ENCODE measurements at places on chromosomes 1 and 21. TPM values are rescaled to one million over a fixed set of nuclear protein-coding genes. Genes with fewer than 3 reads are reported as not detected.
A peak's percentile ranks its signal among the peaks of the same experiment; 100 is the strongest.

DNA sequence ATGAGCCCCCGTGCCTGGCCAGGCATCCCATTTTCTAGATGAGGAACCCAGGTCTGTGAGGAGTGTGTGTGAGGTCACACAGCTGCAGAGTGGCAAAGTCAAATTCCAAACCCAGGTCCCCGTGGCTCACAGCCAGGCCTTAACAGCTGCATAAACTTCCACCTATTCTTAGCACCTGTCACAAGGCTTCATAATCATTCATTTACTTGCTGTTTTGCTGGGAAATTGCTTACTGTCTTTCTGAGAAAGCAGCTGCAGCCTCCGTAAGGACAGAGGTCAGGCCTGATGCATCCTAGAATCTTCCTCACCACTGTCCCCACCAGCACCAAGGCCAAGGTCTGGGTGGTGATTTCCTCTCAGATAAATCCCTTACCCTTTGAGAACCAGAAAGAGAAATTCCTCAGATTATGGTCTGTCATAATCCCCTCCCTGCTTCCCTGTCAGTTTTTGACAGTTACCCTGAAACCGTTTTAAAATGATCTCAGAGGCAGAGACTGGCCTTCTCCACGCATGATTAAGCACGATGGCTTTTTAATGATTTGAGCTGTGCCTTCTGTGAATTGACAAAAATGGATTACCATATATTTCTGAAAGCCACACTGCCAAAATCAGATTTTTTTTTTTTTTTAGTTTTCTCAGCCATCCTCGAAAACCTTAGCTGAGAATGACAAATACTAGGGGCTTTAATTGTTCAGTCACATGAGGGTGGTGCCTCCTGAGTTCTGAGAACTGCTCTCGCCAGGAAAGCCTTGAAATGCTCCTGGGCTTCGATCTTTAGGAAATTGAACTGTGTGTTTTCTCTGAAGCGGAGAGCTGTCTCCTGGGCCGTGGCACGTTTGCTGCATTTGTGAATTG lies 70.0 kb upstream of the SELENON start:
- no peak for DNase-seq

DNA sequence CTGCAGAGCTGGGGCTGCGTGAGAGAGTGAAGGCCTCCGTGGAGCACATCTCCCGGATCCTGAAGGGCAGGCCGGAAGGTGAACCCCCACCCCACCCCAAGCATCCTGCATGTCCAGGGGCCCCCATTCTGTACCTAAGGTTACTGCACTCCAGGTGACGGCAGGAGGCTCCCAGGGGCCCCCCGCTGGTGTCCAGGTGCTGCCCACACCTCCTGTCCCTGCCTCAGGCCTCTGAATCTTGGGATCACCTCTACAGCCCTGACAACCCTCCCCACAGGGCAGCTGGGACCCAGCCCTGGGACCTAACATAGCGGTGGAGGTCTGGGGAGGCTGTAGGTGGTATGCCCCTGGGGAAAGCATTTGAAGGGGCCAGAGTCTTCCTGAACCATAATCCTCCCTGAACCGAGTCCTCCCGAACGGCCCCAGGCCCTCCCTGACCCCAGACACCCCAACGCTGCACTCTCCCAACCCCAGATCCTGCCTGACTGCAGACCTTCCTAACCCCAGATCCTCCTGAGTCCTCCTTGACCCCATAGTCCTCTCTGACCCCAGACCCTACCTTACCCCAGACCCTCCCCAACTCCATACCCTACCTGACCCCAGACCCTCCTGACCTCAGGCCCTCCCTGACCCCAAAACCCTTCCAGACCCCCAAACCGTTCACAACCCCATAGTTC lies 33.5 kb downstream of the TRIM11 start:
- DNase-seq, result no peak

DNA sequence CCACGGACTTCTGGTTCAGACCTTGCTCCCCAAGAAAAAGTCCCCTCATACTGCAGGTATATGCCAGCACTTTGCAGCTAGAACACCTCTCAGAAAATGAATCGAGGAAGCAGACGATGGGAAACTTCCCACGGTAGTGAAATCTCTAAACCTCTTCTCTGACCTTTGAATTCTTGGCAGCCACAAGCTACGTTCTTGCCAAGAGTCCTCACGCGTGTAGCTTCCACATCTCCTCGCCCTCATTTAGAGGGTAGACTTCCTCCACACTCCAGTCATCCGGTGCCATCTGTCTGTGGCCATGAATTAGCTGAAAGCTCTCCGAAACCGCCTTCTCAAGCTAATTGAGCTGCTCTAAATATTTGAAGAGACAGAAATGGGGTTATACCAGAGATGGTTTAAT lies 127.8 kb downstream of the RGS7 start:
- peak; percentile 80 for DNase-seq

GRCh38 chr1:46585312-46585938 lies 18.6 kb downstream of the MKNK1 start:
- DNase-seq, result no peak

DNA sequence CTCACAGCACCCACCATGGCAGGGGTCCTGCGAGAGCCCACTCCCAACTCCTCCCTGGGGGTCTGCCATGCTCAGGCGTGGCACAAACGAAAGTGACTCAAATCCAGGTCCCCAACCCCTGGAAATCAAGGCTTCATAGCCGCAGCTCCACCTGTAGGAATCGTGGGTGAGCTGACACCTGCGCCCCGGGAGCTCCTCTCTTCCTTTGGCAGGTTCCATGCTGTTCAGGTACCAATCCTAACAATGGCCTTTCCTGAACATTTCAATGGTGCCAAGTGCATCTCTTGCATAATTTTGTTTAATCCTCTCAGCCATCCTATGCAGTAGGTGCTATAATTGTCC lies 28.9 kb upstream of the NPPB start:
- DNase-seq, result no peak

DNA sequence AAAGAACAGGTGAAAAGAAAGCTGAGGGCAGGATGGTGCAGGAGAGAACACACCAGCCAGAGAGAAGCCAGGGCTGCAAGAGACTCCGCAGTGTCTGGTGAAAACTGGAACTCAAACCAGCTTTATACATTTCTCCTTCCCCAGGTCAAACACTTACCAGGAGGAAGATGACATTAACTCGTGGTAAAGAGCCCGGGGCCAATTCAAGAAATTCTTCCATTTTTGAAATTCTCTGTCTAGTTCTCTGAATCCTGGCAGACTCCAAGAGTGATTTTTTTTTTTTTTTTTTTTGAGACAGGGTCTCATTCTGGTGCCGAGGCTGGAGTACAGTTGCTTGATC lies 25.8 kb upstream of the SIPA1L2 start:
- DNase-seq, result no peak

DNA sequence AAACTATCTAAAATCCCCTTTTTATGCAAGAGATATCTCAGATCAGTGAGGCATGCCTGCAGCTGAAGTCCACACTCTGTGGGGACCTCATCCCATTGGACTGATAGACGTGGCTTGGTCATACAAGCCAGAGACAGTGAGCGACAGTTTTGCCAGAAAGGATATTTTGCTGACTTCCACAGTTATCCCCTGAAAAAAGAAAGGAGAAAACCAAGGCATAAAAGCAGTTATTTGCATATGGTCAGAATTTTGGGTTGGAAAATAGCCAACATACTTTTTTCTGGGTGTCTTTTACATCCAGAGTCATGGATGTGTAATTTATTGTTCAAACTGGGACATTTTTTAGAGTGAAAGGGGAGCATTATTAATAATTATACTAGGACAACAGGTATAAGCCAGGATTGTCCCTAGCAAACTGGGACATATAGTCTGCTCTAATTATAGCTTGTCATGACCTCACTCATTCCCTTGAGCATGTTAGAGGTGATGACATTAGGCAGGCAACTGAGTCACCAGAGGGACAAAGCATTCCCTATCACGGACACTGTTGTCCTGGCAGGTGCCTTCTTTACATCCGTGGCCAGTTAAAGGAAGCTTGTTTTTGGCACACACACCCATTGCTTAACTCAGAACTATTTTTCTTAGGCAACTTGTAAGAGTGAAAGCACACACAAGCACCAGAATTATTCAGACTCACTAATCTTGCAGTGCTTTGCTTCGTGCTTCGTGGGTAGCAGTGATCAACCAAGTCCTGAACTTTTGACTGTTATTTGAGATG lies 65.5 kb downstream of the PRRX1 start:
- no peak for DNase-seq

- no peak for DNase-seq
Observed at GRCh38 chr1:1928231-1929101, 9.4 kb upstream of the TMEM52 start.

The LAPTM5 gene
- total RNA-seq, result 11.9 TPM

The IL10 gene
- total RNA-seq, result not detected

The TTC39A gene
- 29.7 TPM for total RNA-seq

The COG2 gene
- 41.5 TPM for total RNA-seq
